ENCODE measurements at places on chromosomes 7 and 10.

DNA sequence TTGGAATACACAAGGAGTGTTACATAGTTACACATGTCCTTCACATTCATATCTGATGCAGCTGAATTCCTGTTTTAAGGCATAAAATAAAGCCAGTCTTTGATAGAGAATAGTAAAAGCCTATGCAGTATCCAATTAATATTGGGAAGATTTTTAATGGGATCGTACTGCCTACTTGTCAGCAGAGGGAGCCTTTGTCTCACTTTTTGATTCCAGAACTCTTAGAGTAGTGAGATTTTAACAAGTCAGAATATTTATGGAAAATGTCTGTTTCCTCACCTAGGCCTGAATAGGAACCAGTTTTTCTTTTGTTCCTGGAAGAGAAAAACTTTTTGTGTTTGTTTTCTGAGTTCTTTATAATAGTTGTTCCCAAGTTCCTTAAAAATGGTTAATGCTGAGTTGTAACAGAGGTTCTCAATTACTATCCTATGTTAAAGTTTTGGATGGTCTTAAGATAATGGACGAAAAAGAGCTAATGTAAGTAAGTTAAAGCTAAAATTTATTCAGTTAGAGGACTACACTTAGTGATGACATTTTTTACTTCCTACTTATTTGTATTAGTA is 114.0 kb downstream of the BBS9 start:
- no peak for DNase-seq

DNA sequence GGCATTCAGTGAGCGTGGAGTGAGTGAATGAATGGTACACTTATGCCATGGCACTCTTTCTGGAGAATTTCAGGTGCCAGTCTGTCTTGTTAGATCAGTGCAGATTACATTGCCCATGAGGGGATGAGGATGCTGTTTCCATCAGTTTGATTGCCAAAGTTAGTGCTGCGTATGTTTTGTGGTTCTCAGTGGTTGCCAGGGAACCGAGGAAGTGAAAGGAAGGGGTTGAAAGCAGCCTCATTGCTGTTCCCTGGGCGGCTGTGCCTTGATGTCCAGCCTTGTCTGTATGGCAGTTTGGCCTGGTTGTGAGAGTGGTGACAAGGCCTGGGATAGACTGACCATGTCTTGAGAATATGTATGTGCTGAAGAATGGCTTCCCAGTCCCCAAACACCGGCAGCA is 30.2 kb downstream of the WBP1L start:
- no peak for DNase-seq

DNA sequence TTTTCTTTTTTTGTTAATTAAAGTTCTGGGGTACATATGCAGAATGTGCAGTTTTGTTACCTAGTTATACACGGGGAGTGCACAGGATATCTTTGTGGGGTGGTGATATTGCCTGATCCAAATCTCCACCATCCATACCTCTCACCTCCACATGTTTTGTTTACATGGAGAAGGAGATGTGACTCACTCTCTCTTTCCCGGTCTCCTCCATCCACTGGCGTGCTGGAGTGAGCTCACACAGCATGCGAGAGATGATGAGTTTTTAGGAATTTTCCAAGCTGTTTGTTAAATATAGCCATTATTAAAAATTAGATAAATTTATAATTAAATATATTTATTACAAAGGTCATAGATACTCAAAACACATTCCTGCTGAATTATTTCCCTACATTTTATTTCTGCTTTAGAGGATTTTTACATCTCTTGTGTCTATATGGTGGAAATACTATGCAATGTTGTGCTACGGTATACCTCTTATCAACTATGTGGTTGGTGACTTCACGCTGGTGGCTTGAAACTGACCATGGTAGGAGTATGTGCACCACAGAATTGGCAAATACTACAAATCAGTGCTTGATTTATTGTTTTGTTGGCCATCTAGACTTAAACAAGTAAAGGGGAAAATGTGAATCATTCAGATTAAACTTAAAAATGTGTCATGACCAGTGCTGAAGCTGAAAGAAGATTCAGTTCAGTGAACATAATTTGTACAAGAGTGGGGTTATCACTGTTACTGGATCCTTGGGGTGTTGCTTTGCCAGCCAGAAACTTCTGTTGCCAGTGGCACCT is 107.9 kb upstream of the FAM180A start:
- DNase-seq, result no peak

GRCh38 chr7:119879835-119880234 is 393.1 kb upstream of the KCND2 start:
- DNase-seq, result no peak

DNA sequence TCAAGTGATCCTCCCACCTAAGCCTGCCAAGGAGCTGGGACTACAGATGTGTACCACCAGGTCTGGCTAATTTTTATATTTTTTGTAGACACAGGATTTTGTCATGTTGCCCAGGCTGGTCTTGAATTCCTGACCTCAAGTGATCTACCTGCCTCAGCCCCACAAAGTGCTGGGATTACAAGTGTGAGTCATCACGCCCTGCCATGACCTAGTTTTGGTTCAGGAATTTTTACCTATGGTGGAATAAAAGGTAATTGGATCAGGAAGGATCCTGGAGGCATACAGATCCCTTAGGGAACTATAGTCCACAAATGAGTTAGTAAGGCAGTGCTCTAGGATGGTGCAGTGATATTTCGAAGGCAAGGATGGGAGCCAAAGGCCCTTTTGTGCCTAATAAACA is 717.9 kb downstream of the PHTF2 start:
- DNase-seq, result no peak

DNA sequence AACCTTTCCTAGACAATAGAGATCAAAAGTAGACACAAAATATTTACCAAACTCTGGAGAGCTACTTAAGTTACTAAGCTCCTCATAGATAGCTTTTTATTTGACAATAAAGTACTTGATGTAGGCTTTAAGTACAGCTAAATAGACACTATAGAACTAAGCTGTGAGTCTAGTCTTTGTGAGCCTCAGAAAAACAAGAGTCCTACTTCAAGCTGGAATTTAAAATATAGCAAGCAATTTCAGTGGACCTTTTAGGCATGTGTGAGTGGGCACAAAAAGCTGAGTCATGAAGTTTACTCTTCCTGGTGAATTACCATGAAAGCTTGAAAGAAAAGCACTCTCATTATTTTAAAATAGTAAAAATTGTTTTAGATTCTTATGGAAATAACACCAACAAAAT is 76.1 kb downstream of the ADD3 start:
- DNase-seq, result no peak

All from stimulated activated CD4-positive, alpha-beta T cell treated with anti-CD3 and anti-CD28 coated beads, TNF-alpha, amount 100 ng/mL, for 24 hours (primary cell).